ENCODE measurements at places on chromosomes 5 and 9.
A peak's percentile ranks its signal among the peaks of the same experiment; 100 is the strongest.

DNA sequence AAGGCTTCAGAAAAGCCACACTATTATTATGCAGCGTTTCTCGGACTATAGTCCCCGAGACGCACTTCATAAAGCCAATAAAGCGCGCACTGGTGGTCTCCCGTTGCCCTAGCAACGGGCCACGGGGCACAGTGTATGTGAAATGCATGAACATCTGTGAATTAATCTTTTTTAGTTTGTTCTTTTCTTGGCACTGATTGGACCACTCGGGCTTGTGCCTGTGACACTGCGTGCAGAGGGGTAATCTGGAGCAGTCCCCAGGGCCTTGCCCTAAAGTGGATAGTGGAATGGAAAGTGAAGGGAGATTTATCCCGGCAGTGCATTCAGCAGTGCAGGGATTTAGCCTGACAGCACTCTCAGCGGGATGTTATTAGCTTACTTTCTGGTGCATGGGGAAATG lies 92.1 kb downstream of the TLE4 start:
- no peak overlapping the region for H3K27ac ChIP-seq
- no peaks in the 10 kb centered on the region for H3K36me3 ChIP-seq
- no peak overlapping the region for H3K4me3 ChIP-seq
- no peak for DNase-seq
- H3K27me3 ChIP-seq = no peaks in the 10 kb centered on the region
- H3K4me1 ChIP-seq = no peaks in the 10 kb centered on the region

GRCh38 chr5:149389552-149390495 lies 10.7 kb upstream of the IL17B start:
- no peaks in the 10 kb centered on the region for H3K4me1 ChIP-seq
- DNase-seq = no peak
- H3K27me3 ChIP-seq = no peaks in the 10 kb centered on the region
- no peak overlapping the region for H3K4me3 ChIP-seq
- H3K36me3 ChIP-seq = no peaks in the 10 kb centered on the region

DNA sequence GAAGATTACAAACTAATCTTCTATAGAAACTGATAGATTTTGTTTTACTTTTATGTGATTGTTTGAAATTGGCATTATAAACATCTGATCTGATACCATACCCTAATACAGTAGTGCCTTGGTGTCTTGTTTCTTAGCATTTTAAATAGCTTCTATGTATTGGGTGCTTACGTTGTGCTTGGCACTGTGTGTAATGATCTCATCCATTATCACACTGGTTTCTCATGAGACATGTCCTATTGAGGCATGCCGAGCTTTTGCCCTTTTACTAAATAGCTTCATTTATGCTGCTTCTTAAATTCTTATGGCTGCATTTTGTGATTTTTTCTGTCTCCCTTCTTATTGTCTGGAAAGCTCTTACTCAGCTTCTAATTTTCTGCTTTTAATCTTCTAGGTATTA lies 48.2 kb upstream of the TLR4 start:
- H3K4me3 ChIP-seq = no peak overlapping the region
- no peak overlapping the region for H3K27ac ChIP-seq
- H3K27me3 ChIP-seq = no peaks in the 10 kb centered on the region
- no peak for DNase-seq

- no peaks in the 10 kb centered on the region for H3K36me3 ChIP-seq
- H3K4me1 ChIP-seq = no peaks in the 10 kb centered on the region
- H3K4me3 ChIP-seq = no peak overlapping the region
- H3K27me3 ChIP-seq = no peaks in the 10 kb centered on the region
Observed at GRCh38 chr5:32852535-32852934, 141.4 kb downstream of the NPR3 start.

GRCh38 chr9:38153910-38154291 lies 84.9 kb upstream of the SHB start:
- no peaks in the 10 kb centered on the region for H3K4me1 ChIP-seq
- no peak overlapping the region for H3K4me3 ChIP-seq
- no peak for DNase-seq
- no peaks in the 10 kb centered on the region for H3K36me3 ChIP-seq
- H3K27ac ChIP-seq = no peak overlapping the region

DNA sequence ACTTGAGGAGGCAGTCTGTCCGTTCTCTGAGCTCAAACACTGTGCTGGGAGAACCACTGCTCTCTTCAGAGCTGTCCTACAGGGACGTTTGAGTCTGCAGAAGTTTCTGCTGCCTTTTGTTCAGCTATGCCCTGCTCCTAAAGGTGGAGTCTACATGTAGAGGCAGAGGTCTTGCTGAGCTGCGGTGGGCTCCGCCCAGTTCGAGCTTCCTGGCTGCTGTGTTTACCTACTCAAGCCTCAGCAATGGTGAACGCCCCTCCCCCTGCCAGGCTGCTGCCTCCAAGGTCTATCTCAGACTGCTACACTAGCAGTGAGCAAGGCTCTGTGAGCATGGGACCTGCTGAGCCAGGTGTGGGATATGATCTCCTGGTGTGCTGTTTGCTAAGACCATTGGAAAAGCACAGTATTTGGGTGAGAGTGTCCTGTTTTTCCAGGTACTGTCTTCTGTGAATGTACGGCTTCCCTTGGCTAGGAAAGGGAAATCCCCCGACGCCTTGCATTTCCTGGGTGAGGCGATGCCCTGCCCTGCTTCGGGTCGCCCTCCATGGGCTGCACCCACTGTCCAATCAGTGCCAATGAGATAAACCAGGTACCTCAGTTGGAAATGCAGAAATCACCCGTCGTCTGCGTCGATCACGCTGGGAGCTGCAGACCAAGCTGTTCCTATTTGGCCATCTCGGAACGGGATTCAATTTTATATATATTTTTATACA lies 58.5 kb downstream of the CNTRL start:
- no peak overlapping the region for H3K4me3 ChIP-seq
- no peaks in the 10 kb centered on the region for H3K4me1 ChIP-seq
- no peak overlapping the region for H3K27ac ChIP-seq
- no peaks in the 10 kb centered on the region for H3K27me3 ChIP-seq
- no peaks in the 10 kb centered on the region for H3K36me3 ChIP-seq

DNA sequence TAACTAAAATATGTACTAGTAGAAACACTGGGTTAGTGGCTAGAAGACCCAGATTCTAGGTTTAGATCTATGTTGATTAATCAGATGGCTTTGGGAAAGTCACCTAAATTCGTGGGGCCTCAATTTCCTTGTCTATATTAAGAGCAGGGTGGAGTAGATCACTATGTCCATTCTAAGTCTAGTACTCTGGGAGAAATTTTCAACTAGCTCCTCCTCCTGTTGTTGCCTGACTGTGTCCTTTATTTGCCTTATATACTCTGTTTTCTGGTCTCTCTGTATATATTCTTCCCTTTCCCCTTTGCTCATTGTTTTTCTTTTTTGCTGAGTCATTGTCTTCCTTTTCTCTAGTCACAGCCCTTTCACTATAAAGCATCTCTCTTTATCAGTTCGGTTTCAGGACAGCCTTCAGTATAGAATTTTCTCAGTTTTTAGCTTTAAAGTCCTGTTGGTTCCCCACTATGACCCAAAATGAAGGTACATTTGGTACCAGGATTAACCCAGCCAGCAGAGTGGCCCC lies 44.5 kb upstream of the CDH6 start:
- DNase-seq = no peak
- H3K27ac ChIP-seq = no peak overlapping the region
- H3K4me3 ChIP-seq = no peak overlapping the region
- no peaks in the 10 kb centered on the region for H3K4me1 ChIP-seq
- H3K27me3 ChIP-seq = no peaks in the 10 kb centered on the region

DNA sequence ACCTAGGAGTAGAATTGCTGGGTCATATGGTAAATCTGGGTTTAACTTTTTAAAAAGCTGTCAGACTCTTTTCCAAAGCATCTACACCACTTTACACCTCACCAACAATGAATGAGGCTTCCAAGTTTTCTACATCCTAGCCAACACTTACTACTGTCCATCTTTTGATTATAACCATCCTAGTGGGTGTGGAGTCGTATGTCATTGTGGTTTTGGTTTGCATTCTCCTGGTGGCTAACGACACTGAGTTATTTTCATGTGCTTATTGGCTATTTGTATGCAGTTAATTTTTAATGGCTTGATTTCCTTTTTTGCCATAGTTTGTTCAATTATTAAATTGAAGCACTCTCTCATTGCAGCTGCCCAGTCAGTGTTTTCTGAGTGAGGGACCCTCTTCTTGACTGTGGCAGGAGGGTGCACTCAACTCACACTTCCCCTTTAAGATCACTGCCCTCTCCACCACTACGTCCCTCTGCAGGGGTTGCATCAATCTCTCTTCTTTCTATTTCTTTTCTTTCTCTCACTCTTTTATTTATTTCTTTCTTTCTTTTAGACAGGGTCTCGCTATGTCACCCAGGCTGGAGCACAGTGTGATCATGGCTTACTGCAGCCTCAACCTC lies 182.3 kb downstream of the C9orf152 start:
- no peaks in the 10 kb centered on the region for H3K4me1 ChIP-seq
- DNase-seq = no peak
- no peak overlapping the region for H3K4me3 ChIP-seq
- no peaks in the 10 kb centered on the region for H3K36me3 ChIP-seq
- H3K27me3 ChIP-seq = no peaks in the 10 kb centered on the region

DNA sequence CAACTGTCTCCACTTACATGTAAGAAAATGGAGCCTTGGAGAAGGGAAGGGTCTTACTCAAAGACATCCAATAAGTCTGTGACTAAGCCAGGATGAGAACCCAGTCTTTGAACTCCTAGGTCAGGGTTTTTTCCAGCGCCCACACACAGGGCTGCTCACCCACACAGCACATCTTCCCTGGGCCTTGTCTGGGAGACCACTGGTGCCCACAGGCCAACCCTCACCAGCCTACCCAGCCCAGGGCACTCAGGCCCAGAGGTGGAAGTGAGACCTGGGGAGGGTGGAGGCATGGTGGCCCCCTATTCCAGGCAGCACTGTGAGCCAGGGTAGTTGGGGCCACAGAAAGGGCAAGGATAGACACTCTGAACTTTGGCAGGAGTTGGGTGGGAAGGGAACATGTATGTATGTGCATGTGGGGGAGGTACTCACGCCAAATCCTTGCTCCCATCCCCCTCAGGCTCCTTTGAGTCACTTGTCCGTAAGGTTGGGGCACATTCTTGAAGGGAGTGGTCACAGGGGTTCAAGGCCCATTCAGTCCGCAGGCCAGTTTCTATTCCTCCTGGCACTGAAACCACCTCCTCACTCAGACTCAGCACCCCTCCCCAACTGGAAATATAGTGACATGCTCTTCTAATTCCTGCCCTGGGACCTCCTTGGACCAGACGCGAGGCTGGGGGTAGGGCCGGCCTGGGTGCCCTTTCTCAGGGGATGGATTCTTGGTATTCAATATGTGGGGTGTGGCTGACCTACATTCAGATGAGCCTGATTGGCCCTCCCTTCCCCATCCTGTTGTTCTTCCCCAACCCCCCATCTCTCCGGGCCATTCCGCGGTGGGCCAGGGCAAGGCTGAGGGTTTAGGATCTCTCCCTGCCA lies 2.9 kb upstream of the SLC4A9 start:
- no peaks in the 10 kb centered on the region for H3K27me3 ChIP-seq
- no peaks in the 10 kb centered on the region for H3K36me3 ChIP-seq
- no peak for DNase-seq
- peak overlapping the region; percentile 30 for H3K4me3 ChIP-seq

- no peaks in the 10 kb centered on the region for H3K27me3 ChIP-seq
- no peaks in the 10 kb centered on the region for H3K36me3 ChIP-seq
- H3K4me1 ChIP-seq = no peaks in the 10 kb centered on the region
- H3K27ac ChIP-seq = no peak overlapping the region
Observed at GRCh38 chr5:143636931-143637528, 174.9 kb upstream of the HMHB1 start.

DNA sequence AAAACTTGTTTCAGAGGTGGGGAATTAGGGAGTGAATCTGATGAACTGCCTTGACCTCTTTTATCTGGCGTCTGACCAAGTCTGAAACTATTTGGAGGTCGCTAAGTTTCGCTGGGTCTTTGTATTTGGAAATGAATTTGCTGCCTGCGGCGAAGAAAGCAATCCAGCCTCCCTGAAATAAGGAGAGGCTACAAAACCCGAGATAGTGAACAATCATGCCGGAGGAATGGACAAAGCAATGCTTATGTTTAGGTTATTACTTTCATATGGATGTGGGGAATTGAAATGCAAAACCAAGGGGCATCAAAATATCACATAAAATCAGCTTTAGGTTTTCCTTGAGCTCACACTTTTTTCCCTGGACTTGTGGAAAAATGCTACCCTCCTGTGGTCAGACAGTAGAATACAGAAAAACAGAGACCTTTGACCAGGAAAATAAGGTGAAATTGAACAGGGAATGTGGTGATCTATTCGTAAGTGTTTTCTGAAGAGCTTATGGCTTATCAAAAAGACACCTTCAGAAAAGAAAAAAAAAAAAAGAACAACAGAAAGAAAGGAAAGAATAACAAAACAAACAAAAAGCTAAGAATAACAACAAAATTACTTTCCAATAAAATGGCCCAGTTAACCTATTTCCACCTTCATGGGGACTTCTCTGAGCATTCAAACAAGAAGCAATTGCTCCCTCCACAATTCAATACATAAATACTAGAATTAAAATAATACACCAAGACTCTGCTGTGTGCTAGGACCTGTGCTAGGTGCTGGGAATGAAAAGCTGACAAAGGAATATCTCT lies 68.6 kb upstream of the DPYSL3 start:
- H3K27ac ChIP-seq = no peak overlapping the region
- H3K4me1 ChIP-seq = no peaks in the 10 kb centered on the region
- no peaks in the 10 kb centered on the region for H3K27me3 ChIP-seq

DNA sequence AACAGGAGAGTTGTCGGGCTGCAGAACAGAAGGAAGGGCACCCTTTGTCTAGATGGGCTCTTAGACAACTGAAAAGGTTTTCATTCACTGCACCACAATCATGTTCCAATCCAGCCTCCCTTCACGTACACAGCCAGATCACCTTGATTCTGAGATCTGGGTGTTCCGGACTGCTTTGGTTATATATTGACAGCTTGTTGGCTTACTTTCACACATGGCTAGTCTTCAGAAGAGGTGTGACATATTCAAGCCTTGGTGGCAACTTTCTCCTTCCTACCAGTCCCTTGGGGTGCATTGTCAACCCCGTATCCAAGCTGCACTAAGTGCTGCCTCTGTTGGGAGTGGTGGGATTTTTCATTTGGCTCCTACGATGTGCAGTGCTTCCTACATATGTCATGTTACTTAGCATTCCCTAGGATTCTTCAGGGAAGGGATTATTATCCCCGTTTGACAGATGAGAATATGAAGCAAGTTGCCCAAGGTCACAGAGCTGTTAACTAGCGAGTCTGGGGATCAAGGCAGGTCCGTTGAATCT lies 100.6 kb downstream of the LIFR start:
- no peaks in the 10 kb centered on the region for H3K36me3 ChIP-seq
- no peak for DNase-seq
- H3K27me3 ChIP-seq = no peaks in the 10 kb centered on the region
- no peak overlapping the region for H3K27ac ChIP-seq
- no peaks in the 10 kb centered on the region for H3K4me1 ChIP-seq

GRCh38 chr9:107707428-107707837 lies 217.9 kb upstream of the KLF4 start:
- no peak overlapping the region for H3K27ac ChIP-seq
- DNase-seq = no peak
- no peaks in the 10 kb centered on the region for H3K27me3 ChIP-seq
- H3K4me3 ChIP-seq = no peak overlapping the region
- H3K4me1 ChIP-seq = no peaks in the 10 kb centered on the region

DNA sequence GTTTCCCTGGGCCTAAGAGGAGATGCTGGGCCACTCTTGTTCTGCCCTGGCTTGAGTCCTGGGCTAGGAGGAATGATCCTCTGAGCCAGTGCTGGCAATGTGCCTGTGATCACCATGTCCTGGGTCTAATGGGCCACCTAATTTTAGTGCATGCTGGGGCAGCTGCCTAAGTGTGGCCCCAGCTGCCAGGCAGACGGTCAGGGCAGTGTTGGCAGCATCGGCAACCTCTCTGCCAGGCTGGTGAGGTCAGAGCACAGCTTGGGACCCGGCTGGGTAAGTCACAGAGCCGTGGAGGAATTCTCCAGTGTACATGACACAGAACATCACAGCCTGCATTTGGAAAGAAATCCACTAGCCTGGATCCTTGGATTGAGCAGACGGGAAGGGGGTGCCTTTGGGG lies 21.4 kb upstream of the PITX1 start:
- no peaks in the 10 kb centered on the region for H3K36me3 ChIP-seq
- peaks cover 35% of the 10 kb centered on the region for H3K27me3 ChIP-seq
- H3K4me3 ChIP-seq = no peak overlapping the region
- H3K27ac ChIP-seq = no peak overlapping the region

Data from breast epithelium (tissue), 4 donors.